Astrocyte (in vitro differentiated cells and primary cell): ENCODE measurements at places on chromosomes 2 and 18. TPM values are rescaled to one million over a fixed set of nuclear protein-coding genes. Genes with fewer than 3 reads are reported as not detected.

Gene CAPN14
- total RNA-seq: 0.12 and 0.14 TPM in 2 replicates

Gene EVX2
- total RNA-seq: not detected in 2 replicates

Gene NTSR2
- total RNA-seq: not detected in 2 replicates

Gene MDH1B
- total RNA-seq: 1.8 and 1.9 TPM in 2 replicates

Gene SUPT7L
- 25.9 and 27.8 TPM in 2 replicates for total RNA-seq

Gene CCDC102B
- 7.9 and 10.2 TPM in 2 replicates for total RNA-seq

Gene HOXD4
- total RNA-seq: not detected in 2 replicates

Gene POTEJ
- total RNA-seq: not detected in 2 replicates

Gene SETBP1
- total RNA-seq: 8.5 and 12.4 TPM in 2 replicates

Gene TUBA3E
- total RNA-seq: not detected in 2 replicates

Gene IL1RN
- total RNA-seq: not detected in 2 replicates

Gene BCL11A
- 29.8 and 32.0 TPM in 2 replicates for total RNA-seq

Gene ZNF385B
- total RNA-seq: 0.27 TPM in 1 of 2 replicates, not detected in the other

Gene FBXO15
- 1.2 TPM in 2 replicates for total RNA-seq

Gene COLEC11
- total RNA-seq: not detected in 2 replicates
